ENCODE measurements at places on chromosomes 11 and 22.

GRCh38 chr11:116445108-116446047, 327.4 kb downstream of the BUD13 start:
- DNase-seq = no peak

DNA sequence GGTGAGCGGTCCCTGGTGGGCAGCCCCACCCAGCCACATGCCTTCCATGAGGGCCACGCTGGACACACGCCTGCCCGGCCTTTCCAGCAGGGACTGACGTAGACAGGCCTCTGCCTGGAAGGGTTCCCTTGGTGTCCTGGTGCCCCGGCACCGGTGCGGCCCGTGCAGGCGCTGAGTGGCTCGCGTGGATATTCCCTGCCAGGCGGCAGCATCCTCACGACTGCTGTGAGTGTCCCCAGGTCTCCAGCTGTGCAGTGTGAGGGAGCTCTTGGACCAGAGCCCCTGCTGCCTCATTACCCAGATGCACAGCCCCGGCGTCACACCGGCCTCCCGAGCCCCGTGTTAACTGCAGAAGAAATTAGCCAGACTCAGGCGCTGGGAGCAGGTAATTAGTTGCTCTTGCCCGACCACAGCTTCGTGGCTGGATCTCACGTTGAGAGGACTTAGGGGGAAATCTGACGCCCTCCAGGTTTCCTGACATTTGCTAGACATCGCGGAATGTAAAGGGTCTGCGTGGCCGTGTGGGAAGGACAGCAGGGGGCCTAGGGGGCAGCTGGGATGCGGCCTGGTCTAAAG, 1196.3 kb downstream of the BRD1 start:
- no peak for DNase-seq

GRCh38 chr22:37383341-37383740, 43.9 kb downstream of the ELFN2 start:
- DNase-seq = no peak

GRCh38 chr11:45857961-45858474, 10.7 kb downstream of the CRY2 start:
- DNase-seq = no peak

DNA sequence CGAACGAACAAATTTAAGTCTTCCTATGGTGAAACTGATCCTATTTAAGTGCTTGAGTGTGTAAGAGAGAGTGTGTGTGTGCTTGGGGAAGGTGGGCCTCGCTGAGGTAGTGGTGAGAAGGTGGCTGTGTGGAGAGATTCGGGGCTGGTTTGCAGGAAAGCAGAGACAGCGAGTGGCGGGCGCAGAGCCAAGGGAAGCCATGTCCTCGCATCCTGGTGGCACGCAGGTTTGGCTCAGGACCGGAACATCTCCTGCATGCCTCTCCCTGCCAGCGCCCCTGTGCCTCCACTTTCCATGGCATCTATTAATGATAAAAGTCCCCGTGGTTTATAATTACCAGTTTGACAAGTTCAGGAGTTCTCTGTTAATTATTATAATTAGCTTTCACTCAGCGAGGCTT, 383.1 kb upstream of the CADM1 start:
- no peak for DNase-seq
